ENCODE measurements at places on chromosomes 12 and 14.

DNA sequence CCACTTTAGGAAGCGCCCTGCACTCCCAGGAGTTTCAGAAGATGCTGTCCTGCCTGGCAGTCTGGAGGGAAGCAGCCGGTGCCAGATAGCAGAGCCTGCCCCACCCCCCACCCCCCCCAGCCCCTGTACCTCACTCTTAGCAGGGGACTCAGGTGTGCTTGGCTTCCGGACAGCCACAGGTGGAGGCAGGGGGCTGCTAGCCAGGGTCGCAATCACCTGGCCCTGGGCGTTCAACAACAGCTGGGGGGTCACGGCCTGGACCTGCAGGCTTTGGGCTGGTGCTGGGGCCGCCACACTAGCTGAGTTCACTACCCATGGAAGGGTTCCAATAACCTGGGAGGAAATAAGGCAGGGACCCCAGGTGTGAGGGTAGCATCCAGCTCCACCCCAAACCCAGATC is 22.0 kb downstream of the POU6F1 start:
- no peak for DNase-seq

DNA sequence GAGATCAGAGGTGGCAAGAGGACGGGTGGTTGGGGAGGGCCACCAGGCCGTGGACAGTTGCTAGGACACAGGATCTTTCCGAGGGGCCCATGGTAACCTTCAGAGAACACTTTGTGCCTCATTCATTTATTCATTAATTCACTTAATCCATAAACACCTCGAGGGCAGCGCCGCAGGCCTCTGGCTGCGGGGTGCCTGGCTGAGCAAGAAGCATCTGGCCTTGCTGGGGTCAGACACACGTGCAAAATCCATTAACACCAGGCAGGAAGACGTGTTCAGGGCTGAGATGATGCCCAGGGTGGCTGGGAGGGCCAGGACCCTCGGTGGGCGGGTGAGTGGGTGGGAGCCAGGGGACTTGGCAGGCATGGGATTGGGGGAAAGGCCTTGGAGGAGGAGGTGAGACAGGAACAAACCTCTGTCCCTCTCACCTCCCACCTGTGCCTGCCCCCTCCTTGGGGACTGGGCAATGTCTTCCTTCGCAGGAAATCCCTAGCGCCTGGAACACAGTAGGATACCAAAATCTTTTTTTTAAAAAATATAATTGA is 6.6 kb upstream of the DLK1 start:
- no peak for DNase-seq

- no peak for DNase-seq
These were observed 73.5 kb downstream of the TTC7B start for GRCh38 chr14:90742729-90743128.

DNA sequence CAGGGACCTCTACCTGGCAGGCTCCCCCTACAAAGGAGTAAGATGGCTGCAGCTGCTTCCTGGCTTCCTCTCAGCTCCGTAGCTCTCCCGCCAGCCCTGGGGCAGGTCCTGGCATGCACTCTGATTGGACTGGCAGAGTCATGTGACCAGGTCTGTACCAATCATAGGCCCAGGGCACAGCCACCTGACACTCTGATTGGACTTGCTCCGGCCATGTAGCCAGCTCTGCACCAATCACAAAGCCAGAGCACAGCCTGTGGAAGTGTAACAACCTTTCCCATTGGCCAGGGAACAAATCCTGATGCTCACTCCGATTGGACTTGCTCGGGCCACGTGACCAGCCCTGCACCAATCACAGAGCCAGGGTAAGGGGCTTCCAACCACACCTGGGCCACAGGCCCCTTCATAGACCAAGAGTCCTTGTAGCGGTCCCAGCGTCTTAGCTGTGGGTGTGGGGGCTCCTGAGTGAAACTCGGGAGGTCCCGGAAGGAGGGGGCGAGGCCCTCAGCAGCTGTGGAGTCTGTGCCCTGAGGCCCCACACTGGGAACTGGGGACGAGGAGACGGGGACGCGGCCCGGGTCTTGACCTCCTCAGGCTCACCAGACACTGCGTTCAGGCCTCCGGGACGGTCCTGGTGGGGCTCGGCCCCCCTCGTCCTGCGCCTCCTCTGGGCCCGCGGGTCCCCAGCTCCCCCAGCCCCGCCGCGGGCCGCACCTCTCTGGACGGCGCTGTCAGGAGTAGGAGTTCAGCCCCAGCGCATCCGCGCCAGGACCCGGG is 210.6 kb downstream of the ADGRD1 start:
- no peak for DNase-seq

DNA sequence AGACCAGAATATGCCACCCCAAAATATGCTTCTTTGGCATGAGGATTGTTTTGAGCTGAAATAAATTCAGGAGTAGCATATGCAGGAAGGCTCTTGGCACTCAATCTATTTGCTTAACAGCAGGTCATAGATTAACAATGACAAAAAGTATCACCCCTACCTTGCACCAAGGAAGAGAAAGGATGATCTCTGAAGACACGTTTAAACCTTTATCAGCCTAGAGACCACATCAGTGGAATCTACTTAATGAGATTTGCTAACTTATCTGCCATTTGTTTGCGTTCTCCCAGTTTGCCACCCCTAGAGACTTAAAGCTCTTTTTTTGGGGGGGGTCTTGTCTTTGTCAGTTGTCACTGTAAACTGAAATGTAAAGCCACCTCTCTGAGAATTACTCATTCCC is 1278.7 kb upstream of the USP15 start:
- DNase-seq = no peak

DNA sequence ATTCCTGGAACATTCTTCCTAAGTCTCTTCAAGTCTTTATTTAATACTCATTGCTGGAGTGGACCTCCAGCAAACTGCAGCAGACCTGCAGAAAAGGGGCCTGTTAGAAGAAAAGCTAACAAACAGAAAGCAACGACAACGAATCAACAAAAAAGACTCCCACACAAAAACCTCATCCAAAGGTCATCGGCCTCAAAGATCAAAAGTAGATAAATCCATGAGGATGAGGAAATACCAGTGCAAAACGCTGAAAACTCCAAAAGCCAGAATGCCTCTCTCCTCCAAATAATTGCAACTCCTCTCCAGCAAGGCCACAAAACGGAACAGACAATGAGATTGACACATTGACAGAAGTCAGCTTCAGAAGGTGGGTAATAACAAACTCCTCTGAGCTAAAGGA is 472.2 kb downstream of the C12orf50 start:
- DNase-seq = no peak

- DNase-seq = no peak
These were observed 77.6 kb downstream of the LGMN start for GRCh38 chr14:92670643-92671366.

DNA sequence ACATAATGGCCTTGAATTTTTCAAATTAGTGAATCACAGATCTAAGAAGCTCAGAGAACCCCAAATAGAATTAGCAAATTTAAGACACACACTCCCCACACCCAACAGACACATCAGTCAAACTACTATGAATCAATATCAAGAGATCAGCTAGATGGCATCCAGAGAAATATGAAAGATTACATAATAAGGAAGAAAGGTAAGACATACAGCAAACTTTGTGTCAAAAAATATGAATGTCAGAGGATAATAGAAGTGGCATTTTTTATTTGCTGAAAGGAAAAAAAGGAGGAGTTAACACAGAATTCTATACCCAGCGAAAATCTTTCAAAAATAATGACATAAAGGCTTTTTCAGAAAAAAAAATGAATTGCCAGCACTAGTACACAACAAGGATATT is 110.5 kb upstream of the COCH start:
- no peak for DNase-seq

DNA sequence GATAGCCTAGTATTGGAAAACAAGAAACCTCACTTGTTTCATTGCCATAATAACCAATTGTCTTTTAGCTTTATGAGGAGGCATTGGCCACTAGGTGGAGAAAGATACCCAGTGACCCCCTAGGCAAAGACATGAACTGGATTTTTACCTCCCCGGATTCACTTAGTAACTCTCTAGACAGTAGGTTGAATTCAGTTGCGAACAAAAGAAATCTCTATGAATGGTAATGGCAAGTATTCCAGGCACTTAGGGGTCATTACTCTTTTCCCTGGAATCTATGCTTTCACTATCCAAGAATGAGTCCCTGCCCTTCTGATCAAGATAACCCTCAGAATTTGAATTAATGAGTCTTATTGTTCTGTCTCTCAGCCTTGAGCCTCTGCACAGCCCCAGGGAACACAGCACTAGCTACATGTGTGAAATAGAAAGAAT is 29.5 kb upstream of the RHOJ start:
- no peak for DNase-seq

- DNase-seq = no peak
These were observed 47.1 kb downstream of the GIT2 start for GRCh38 chr12:109949089-109949488.

DNA sequence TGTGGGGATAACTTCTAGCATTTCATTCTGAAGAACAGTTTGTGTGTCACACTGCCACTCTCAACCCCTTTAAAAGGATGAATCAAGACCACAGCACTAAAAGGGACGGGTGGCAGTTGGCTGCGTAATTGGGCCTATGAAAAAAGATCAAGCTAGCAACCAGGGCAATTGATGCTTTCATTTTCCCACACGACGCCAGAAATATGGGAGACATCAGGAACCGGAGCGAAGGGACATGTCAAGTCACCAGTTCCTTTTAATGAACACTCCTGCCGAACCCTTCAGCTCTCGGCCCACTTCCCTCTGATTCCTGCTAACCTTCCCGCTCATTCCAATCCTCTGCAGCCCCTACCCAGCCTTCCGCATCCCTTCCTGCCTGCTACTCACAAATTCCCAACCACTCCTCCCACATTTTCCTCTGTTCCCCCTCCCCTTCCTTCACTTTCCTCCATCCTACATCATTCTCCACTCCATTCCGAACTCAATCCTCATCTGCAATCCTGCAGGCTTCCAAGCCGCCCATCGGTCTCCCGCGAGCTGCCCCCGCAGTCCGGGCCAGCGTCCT is 753 bp downstream of the CSRNP2 start:
- no peak for DNase-seq

DNA sequence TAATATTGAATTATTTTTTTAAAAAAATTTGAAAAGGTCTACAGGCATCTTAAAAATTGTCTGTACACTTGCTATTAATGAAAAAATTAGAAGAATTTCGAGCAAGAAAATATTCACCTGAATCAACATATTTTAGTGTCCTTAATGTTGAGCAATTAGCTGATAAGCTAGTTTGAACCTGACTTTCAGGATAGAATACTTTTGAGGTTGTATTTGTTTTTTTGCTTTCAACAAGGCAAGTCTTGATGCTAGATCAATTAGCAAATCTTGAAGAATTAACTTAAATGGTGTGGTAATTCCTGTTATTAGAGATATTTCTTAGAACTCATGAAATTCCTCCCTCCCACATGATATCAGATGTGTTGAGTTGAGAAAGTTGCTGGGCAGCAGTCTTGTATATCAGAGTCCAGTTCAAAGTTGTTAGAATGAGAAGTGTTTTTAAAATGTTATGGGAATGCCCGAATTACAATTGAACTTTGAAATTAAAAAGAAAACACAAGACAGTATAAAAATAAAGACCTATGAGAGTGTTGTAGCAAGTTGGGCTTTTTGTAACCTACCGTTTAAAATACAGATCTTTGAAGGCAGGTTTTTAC is 119.2 kb downstream of the TRMT5 start:
- no peak for DNase-seq

- no peak for DNase-seq
These were observed 46.8 kb downstream of the ACACB start for GRCh38 chr12:109163167-109163566.

DNA sequence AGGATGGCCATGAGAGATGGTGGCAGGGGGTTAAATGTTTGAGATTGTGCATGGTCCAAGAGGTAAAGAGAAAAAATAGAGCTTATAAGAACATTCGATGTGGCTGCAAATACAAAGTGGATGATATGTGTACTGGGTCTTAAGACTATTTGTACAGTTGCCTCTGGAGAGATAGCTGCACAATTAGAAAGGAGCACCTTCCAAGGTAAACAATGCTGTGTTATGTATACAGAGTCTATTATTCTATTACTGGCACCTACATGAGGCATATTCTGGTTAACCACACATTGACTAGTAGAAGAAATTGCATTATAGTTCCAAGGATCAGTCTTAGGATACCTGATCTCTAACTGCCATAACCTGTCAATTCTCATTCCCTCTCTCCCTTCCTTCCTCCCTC is 238.0 kb upstream of the FOXN3 start:
- DNase-seq = no peak

- DNase-seq = no peak
These were observed 8.5 kb downstream of the ZFP36L1 start for GRCh38 chr14:68784226-68784910.

DNA sequence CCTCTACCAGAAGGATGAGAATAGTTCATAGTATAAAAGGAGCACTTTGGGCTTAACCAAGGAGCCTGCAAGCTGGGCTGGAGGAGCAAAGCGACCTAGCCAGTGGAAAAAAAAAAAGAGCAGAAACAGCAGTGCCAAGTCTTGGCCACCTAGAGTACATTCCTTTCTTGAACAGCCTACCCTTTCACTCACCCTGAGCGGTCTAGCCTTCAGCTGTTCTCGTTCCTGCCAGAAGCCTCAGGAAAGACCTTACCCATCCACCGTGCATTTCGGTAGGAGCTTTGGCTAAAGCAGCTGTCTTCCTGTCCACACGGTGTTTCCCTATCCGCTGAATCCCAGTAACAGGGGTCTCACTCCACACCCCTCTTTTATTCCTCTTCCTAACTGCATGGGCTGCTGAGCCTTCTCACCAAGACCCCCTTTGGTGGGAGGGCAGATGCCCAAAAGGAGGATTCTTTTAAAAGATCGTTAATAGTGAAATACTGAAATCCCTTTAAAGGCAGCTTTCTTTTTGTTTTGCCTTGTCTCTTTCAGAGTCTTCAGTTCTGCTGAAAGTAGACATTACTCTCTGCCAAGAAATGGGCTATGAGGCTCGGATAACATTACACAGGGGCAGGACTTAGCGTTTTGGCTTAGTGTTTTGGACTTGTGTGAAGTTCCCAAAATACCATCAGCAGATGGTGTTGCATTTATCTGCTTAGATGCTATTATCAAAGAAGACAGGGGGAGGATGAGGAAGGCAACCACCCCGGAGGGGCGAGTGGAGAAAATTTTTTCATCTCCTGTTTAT is 88.5 kb upstream of the METAP2 start:
- DNase-seq = no peak

GRCh38 chr14:103694572-103695026 is 20.7 kb downstream of the XRCC3 start:
- DNase-seq = no peak

- no peak for DNase-seq
These were observed 234.4 kb upstream of the CLEC14A start for GRCh38 chr14:38490273-38490672.

DNA sequence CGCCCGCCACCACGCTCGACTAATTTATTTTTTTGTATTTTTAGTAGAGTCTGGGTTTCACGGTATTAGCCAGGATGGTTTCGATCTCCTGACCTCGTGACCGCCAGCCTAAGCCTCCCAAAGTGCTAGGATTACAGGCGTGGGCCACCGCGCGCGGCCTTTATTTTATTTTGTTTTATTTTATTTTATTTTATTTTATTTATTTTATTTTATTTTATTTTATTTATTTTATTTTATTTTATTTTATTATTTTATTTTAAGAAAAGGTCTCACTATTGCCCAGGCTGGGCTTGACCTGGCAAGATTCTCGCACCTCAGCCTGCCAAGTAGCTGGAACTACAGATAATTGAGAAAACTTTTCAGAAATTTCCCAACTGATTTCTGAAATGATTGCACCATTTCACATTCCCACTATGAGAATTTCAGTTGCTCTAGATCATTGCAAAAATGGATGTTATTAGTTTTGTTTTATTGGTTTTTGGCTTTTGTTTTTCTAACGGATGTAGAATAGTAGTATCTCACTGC is 358.3 kb downstream of the SLC6A15 start:
- DNase-seq = no peak

All from activated CD8-positive, alpha-beta memory T cell treated with anti-CD3 and anti-CD28 coated beads for 1 hour (primary cell).